ENCODE measurements at places on chromosomes 5 and 9. TPM values are rescaled to one million over a fixed set of nuclear protein-coding genes. Genes with fewer than 3 reads are reported as not detected.

DNA sequence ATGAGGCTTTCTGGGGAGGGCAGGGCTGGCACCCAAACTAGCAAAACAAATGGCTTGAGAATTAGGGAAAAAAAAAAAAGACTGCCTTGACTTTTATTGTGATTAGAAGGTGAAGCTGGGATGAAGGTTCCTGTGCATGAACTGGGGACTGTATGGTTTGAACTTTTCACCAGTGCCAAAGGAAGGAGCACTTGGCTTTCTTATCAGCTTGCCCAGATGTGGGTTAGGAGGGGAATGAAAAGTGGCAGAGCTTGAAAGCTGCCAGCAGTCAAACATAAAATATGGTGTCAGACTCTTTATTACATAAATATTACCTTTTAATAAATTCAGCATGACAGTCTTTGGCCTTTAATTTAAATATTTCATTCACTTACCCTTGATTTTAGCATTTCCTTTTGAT is 182.5 kb downstream of the PSAT1 start:
- H3K27ac ChIP-seq, result no peak overlapping the region
- no peaks in the 10 kb centered on the region for H3K27me3 ChIP-seq
- H3K4me1 ChIP-seq, result no peaks in the 10 kb centered on the region
- H3K36me3 ChIP-seq, result no peaks in the 10 kb centered on the region

- H3K4me1 ChIP-seq, result no peaks in the 10 kb centered on the region
- no peak overlapping the region for H3K27ac ChIP-seq
- no peaks in the 10 kb centered on the region for H3K36me3 ChIP-seq
- H3K27me3 ChIP-seq, result no peaks in the 10 kb centered on the region
Measured at GRCh38 chr5:77129391-77129990, 42.4 kb upstream of the ZBED3 start.

- peaks cover 12% of the 10 kb centered on the region for H3K36me3 ChIP-seq
- no peak for DNase-seq
- no peaks in the 10 kb centered on the region for H3K27me3 ChIP-seq
- H3K4me3 ChIP-seq, result no peak overlapping the region
- peaks cover 16% of the 10 kb centered on the region for H3K4me1 ChIP-seq
- H3K27ac ChIP-seq, result no peak overlapping the region
Measured at GRCh38 chr9:125523681-125524080, 183.3 kb downstream of the MAPKAP1 start.

GRCh38 chr5:160956051-160956450 is 104.0 kb upstream of the ATP10B start:
- H3K4me1 ChIP-seq, result no peaks in the 10 kb centered on the region
- no peak overlapping the region for H3K4me3 ChIP-seq
- H3K27ac ChIP-seq, result no peak overlapping the region

The PCDHA13 gene
- under 0.01 TPM for total RNA-seq

DNA sequence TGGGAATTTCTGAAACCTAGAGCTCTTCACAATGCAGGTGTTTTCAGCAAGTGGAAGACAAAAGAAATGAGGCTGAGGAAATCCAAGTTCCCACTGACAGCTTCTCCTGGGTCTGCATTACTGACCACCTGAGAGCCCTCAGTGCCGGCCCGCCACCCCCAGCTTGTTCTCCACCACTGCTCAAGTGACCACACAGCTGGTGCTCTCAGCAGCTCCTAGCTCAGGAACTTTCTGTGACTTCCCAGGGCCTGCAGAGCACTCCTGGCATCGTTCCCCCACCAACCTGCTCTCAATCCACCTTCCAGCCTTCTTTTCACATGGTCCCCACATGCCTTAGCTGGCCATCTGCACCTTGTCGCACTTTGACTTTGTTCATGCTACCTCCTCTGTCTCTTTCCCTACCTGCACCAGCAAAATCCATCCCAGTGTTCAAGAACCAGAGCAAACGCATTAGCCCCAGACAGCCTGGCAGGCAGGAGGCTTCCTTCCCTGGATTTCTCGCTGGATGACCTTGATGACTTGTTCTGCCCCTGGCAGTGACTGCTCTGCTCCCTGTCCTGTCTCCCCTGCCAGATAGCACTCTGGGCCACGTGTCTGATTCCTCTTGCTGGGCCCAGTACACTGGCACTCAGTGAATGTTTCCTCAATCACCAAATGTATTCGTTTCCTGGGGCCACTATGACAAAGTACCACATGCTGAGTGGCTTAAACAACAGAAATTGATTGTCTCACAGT is 35.1 kb upstream of the NANS start:
- no peak for DNase-seq
- H3K27me3 ChIP-seq, result no peaks in the 10 kb centered on the region
- H3K36me3 ChIP-seq, result peaks cover 52% of the 10 kb centered on the region
- no peak overlapping the region for H3K4me3 ChIP-seq
- H3K4me1 ChIP-seq, result no peaks in the 10 kb centered on the region

GRCh38 chr5:135210286-135211055 is 176.4 kb upstream of the PITX1 start:
- no peak overlapping the region for H3K27ac ChIP-seq
- DNase-seq, result no peak
- no peaks in the 10 kb centered on the region for H3K27me3 ChIP-seq
- no peaks in the 10 kb centered on the region for H3K4me1 ChIP-seq
- H3K4me3 ChIP-seq, result no peak overlapping the region

- H3K27me3 ChIP-seq, result no peaks in the 10 kb centered on the region
- no peaks in the 10 kb centered on the region for H3K4me1 ChIP-seq
- no peaks in the 10 kb centered on the region for H3K36me3 ChIP-seq
- H3K27ac ChIP-seq, result no peak overlapping the region
Measured at GRCh38 chr9:82308836-82309235, 320.3 kb downstream of the SPATA31D1 start.

- H3K36me3 ChIP-seq, result no peaks in the 10 kb centered on the region
- H3K27me3 ChIP-seq, result no peaks in the 10 kb centered on the region
- no peaks in the 10 kb centered on the region for H3K4me1 ChIP-seq
- no peak for DNase-seq
- H3K4me3 ChIP-seq, result no peak overlapping the region
- H3K27ac ChIP-seq, result no peak overlapping the region
Measured at GRCh38 chr9:122695696-122696095, 20.8 kb downstream of the OR1L3 start.

DNA sequence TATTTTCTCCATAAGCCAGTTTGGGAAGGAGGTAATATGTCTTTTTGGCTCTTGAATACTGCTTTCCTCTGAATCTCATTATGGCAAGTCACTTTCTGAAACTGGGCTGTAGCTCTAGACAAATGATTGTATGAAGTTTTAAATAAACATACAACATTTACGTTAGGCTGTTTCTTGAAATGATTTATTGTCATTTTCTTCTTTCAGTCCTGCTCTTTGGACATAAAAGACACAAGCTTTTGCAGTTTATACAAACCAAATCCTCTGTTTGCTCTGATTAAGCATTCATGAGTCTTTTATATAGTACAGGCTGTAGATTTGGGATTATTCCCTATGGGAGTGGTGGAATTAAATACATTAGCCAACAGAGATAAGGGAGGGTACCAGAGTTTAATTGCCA is 139.7 kb downstream of the CEP120 start:
- DNase-seq, result no peak
- H3K27me3 ChIP-seq, result peaks cover 33% of the 10 kb centered on the region
- H3K27ac ChIP-seq, result no peak overlapping the region
- no peak overlapping the region for H3K4me3 ChIP-seq
- no peaks in the 10 kb centered on the region for H3K36me3 ChIP-seq

DNA sequence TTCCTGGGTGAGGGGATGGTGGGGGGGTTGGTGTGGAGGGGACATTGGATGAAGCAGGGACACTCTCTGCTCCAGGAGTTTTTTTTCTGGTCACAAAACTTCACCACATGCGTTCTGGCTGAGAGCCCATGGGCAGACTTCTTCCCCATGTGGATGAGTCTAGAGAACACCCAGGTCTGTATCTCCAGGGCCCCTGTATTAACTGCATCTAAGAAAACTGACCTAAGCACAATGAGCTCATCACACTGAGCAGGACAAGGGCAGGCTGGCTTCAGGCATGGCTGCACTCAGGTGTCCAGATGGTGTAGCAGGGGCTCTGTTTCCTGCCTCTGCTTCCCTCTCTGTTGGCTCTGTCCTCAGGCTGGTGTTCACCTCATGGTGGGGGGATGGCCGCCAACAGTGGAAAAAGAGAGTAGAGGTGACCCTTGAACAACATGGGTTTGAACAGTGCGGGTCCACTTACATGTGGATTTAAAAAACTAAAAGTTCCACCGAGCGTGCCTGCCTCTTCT is 85.3 kb upstream of the STC2 start:
- H3K36me3 ChIP-seq, result no peaks in the 10 kb centered on the region
- DNase-seq, result no peak
- no peak overlapping the region for H3K4me3 ChIP-seq
- H3K4me1 ChIP-seq, result no peaks in the 10 kb centered on the region

DNA sequence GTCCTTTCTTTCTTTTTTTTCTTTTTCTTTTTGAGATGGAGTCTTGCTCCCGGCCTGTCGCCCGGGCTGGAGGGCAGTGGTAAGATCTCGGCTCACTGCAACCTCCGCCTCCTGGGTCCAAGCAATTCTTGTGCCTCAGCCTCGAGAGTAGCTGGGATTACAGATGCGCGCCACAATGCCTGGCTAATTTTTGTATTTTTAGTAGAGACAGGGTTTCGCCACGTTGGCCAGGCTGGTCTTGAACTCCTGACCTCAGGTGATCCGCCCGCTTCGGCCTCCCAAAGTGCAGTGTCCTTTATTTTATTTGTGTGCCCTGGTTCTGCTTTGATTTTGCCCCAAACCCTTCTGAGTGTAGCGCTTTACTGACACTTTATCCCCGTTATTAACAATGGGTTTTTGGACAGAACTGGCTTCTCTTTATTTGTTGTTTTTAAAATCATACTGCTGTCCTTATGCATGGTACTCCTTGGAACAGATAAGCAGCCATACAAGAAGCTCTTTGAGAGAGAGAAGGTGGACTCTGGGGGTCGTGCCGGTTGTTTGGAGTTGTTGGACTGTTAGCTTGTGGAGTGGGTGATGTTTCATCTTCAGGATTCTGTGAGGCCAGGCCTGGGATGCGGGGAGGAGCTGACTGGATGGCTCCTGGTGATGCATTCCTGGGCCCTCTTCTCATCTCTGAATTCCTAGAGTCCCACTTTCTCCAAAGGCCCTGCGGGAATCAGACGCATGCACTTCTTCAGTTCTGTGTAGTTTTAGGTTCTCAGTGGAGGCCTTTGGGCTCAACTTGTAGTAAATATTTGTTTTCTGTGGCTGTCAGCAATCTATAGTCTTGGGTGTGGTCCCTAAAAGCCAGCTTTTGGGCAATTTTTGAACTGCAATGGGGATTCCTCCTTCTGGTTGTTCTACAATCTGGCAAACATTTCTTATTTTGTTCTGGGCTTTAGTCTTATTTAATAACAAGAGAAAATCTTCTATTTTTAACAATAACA is 47.8 kb downstream of the PTTG1 start:
- no peak for DNase-seq
- peaks cover 6% of the 10 kb centered on the region for H3K4me1 ChIP-seq
- peak overlapping the region; percentile 15 for H3K27ac ChIP-seq

The ADGRV1 gene
- total RNA-seq, result 2.2 TPM

DNA sequence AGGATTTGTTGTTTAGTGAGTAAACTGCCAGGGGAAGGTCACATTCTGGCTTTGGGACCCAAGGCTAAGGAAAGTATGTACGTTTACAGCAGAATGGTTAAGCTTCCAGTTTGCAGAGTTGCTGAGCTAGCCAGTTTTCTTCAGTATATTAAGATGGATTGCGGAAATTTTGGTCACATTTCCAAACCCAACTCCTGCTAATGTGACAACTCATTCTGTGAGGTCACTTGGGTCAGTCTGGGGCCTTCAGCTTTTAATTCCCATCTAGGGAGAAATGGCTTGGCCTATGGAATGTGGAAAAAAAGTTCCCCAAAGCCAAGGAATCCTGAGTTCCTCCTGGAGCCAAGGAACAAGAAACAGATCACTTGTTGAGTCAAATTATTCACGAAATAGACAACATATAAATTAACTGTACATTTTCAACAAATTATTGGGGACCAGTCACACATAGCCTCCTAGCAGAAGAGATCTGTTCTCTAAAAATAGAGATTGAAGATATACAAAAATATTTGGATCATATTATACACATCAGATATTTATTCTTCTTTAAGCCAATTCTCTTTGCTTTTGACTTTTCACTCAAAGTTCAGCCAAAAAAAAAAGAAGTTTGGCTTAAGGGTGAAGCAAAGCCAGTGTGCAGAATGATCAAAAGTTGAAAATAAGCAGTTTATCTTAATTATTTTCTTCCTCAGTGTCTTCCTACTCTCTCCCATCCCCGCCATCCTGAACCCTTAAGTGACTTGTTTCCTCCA is 8.8 kb downstream of the KCNV2 start:
- no peaks in the 10 kb centered on the region for H3K27me3 ChIP-seq
- no peak for DNase-seq
- H3K36me3 ChIP-seq, result no peaks in the 10 kb centered on the region
- no peak overlapping the region for H3K4me3 ChIP-seq
- no peaks in the 10 kb centered on the region for H3K4me1 ChIP-seq
- no peak overlapping the region for H3K27ac ChIP-seq

- H3K36me3 ChIP-seq, result no peaks in the 10 kb centered on the region
- H3K27ac ChIP-seq, result peak overlapping the region; percentile 82
- H3K4me1 ChIP-seq, result peaks cover 42% of the 10 kb centered on the region
- DNase-seq, result no peak
Measured at GRCh38 chr9:89605465-89606048, 745 bp downstream of the GADD45G start.

The ANKDD1B gene
- total RNA-seq, result 0.33 TPM

The ATP10B gene
- total RNA-seq, result 10.1 TPM

- peaks cover 6% of the 10 kb centered on the region for H3K4me1 ChIP-seq
- H3K27ac ChIP-seq, result no peak overlapping the region
- H3K36me3 ChIP-seq, result peaks cover 19% of the 10 kb centered on the region
- no peak overlapping the region for H3K4me3 ChIP-seq
Measured at GRCh38 chr5:1797855-1798254, 1.8 kb downstream of the MRPL36 start.

The BHMT2 gene
- total RNA-seq, result 0.05 TPM

The SHB gene
- 4.9 TPM for total RNA-seq

DNA sequence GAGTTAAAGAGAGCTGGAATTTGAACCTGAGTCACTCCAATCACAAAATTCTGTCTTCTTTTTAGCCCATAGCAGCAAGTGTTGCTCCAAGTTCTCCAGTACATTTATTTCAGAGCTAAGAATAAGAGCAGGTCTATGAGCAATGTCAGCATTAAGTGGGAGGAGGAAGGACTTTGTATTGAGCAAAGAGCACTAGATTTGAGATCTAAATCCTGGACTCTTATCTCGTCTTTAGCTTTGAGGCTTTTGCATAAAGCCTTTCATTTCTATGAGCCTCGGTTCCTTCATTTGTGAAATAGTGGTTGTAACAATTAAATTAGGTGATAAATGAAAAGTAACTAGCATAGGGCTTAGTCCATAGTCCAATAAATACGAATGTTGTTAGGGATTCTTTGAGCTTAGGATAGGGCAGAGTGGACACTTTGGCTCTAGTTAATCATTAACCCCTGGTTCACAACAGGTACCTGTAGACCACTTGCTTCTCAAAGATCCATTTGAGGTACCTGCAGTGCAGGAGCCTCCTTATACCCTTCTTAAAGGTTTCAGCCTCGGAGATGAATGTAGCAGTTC is 464.1 kb upstream of the KLF4 start:
- no peak overlapping the region for H3K4me3 ChIP-seq
- DNase-seq, result no peak
- no peaks in the 10 kb centered on the region for H3K36me3 ChIP-seq
- H3K27me3 ChIP-seq, result no peaks in the 10 kb centered on the region

GRCh38 chr9:2087500-2088313 is 72.6 kb downstream of the SMARCA2 start:
- no peaks in the 10 kb centered on the region for H3K4me1 ChIP-seq
- no peak overlapping the region for H3K27ac ChIP-seq
- H3K36me3 ChIP-seq, result peaks cover 26% of the 10 kb centered on the region
- DNase-seq, result peak; percentile 11
- H3K27me3 ChIP-seq, result no peaks in the 10 kb centered on the region

The SUSD1 gene
- 9.0 TPM for total RNA-seq

The SOWAHA gene
- total RNA-seq, result 1.0 TPM

GRCh38 chr5:5344606-5345005 is 77.9 kb upstream of the ICE1 start:
- no peak overlapping the region for H3K27ac ChIP-seq
- no peaks in the 10 kb centered on the region for H3K36me3 ChIP-seq
- DNase-seq, result no peak
- no peaks in the 10 kb centered on the region for H3K4me1 ChIP-seq
- H3K27me3 ChIP-seq, result no peaks in the 10 kb centered on the region

All from thymus (tissue), 14 donors.